ENCODE measurements at places on chromosomes 7 and 10.
A peak's percentile ranks its signal among the peaks of the same experiment; 100 is the strongest.

GRCh38 chr10:100183481-100183880, 2.3 kb downstream of the ERLIN1 start:
- no peaks in the 10 kb centered on the region for H3K36me3 ChIP-seq
- H3K4me3 ChIP-seq, result no peak overlapping the region
- H3K4me1 ChIP-seq, result peaks cover 21% of the 10 kb centered on the region
- DNase-seq, result peak; percentile 42
- no peaks in the 10 kb centered on the region for H3K27me3 ChIP-seq

DNA sequence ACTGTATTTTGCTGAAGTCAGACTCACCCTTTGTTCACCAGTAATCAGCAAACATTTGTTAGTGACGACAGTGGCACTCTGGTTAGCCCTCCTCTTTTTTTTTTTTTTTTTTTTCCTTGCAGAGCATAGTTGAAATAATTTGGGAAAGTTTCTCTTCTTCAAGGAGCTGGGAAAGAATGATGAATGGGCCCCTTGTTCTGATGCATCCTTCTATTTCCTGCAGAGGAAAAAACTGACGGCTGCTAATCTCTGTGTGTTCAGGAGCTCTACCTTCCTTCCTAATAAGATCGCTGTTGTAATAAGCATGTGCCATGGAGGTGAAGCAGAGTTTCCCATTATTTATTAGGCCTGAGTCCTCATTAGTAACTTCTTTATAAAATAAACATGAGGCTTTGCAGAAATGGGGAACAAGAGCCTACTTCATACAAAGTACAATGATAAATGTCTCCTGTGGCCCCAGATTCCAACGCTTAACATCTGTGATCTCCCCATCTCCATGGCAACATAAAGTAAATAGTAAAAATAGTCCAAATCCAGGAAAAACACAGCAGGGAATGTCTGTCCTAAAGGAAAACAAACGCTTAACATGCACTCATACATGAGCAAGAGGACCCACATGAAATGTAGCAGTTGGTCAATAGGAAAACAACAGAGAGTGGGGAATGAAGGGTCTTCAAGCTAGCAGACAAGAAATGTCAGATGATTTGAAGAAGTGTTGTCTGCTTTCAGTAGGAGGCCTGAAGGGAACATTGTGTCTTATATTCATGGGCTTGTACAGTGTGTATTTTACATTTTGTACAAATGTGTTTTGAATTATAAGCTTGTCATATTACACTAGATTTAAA, 59.1 kb upstream of the CALD1 start:
- H3K4me3 ChIP-seq, result no peak overlapping the region
- H3K27ac ChIP-seq, result peak overlapping the region; percentile 61
- no peak for DNase-seq
- no peaks in the 10 kb centered on the region for H3K36me3 ChIP-seq

DNA sequence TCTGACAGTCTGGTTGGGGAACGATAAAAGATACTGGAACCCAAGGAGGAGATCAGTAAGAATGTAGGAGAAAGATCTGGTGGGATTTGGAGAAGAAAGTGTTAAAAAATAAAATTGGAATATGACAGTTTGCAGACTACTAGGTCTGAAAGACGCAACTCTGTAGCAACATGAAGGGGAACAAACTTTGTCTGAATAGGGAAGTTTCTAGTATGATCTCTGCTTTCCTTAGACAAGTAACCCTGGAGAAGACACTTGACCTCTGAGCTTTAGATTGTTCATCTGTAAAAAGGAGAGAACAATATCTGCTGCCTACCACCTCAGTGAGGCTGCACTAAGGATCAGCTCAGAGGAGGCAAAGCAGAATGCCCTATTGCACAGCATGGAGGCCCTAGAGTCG, 3.0 kb upstream of the PRSS1 start:
- H3K4me3 ChIP-seq, result no peak overlapping the region
- peaks cover 9% of the 10 kb centered on the region for H3K4me1 ChIP-seq
- no peaks in the 10 kb centered on the region for H3K27me3 ChIP-seq
- no peaks in the 10 kb centered on the region for H3K36me3 ChIP-seq
- no peak for DNase-seq
- H3K27ac ChIP-seq, result no peak overlapping the region

DNA sequence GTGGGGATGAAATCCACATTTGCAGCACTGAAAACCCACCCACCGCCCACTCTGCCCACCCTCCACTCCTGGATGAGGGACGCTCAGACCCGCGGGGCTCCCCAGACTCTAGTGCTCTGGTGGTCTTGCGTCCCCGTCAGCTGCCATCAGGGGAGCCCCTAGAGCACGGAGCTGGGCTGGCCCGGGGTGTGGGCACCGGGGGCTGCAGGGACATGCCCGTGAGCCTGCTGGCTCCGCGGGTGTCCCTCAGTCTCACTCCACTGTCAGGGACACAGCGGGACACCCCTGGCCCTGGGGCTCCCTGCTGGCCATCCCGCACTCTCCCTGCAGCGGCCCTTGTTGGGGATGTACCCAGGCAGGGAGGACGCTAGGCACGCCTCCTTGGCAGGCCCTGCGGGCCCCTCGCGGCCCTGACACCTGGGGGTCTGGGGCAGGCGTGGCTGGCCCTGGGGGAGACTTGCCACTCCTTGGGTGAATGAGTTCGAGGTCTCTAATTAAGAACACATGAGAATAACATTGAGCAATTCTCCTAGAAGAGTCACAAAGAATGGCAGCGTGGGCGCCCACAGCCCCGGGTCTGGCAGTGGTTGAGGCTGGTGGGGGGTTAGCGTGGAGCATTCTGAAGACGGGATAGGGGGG, 64.2 kb downstream of the CFAP46 start:
- no peak for DNase-seq
- no peak overlapping the region for H3K4me3 ChIP-seq
- H3K36me3 ChIP-seq, result no peaks in the 10 kb centered on the region
- H3K27ac ChIP-seq, result no peak overlapping the region
- H3K4me1 ChIP-seq, result no peaks in the 10 kb centered on the region

DNA sequence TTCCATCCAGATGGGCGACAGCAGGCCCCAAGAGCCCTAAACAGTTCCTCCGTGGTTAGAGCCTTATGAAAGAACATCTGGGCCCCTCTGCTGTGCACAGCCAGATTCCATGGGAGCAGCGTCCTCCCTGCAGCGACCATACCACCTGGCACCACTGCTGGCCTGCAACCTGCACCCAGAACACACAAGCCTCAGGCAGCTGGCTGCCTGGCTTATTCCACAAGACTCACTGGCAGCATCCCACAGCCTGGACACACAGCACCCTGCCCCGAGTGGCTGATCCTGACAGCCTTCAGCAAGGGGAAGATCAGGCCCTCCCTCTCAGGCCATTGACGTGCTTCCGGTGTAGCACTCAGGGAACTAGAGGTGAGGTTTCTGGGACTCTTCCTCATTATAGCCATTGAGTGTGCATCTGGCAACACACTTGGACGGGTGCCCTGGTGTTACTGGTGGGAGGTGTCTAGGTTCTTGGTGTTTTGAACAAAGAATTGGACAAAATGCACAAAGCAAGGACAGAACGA, 33.7 kb upstream of the ERCC6 start:
- H3K27ac ChIP-seq, result no peak overlapping the region
- no peaks in the 10 kb centered on the region for H3K36me3 ChIP-seq
- no peak for DNase-seq

GRCh38 chr7:51472873-51473272, 156.3 kb upstream of the COBL start:
- no peaks in the 10 kb centered on the region for H3K36me3 ChIP-seq
- DNase-seq, result no peak
- peaks cover 9% of the 10 kb centered on the region for H3K27me3 ChIP-seq
- no peak overlapping the region for H3K27ac ChIP-seq

GRCh38 chr10:114905450-114905849, 32.5 kb upstream of the TRUB1 start:
- H3K36me3 ChIP-seq, result no peaks in the 10 kb centered on the region
- H3K27ac ChIP-seq, result no peak overlapping the region
- no peaks in the 10 kb centered on the region for H3K27me3 ChIP-seq
- no peaks in the 10 kb centered on the region for H3K4me1 ChIP-seq
- no peak for DNase-seq

GRCh38 chr7:96080027-96080426, 241.9 kb downstream of the SLC25A13 start:
- H3K27ac ChIP-seq, result no peak overlapping the region
- no peaks in the 10 kb centered on the region for H3K4me1 ChIP-seq
- no peak overlapping the region for H3K4me3 ChIP-seq
- no peak for DNase-seq

DNA sequence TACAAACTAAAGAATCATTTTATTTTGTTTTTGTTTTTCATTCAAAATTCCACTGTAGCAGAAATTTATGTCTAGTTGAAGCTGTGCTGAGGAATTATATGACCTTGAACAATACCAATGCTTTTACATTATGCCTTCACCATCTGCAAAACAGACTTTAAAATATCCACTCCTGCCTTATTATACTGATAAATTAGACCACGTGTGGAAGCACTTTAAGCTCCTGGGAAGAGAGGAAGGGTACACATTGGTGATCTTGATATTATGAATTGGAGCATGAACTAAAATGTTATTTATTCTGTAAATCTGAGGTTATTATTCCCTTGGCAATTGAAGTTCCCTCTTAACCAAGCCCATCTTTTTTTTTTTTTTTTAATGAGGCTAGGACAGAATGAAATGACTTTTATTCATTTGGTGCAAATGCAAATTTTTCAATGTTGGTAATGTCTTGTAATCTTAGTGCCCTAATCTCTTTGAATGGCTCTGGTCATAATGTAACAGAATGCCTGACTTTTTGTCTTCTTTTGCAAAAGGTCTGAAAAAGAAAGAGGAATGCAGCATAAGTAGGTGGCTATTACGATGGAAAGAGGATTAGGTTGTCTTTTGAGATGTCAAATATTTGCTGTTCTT, 139.9 kb upstream of the COBL start:
- H3K27ac ChIP-seq, result no peak overlapping the region
- H3K4me3 ChIP-seq, result no peak overlapping the region
- H3K27me3 ChIP-seq, result no peaks in the 10 kb centered on the region
- peaks cover 9% of the 10 kb centered on the region for H3K4me1 ChIP-seq
- no peaks in the 10 kb centered on the region for H3K36me3 ChIP-seq
- DNase-seq, result no peak

DNA sequence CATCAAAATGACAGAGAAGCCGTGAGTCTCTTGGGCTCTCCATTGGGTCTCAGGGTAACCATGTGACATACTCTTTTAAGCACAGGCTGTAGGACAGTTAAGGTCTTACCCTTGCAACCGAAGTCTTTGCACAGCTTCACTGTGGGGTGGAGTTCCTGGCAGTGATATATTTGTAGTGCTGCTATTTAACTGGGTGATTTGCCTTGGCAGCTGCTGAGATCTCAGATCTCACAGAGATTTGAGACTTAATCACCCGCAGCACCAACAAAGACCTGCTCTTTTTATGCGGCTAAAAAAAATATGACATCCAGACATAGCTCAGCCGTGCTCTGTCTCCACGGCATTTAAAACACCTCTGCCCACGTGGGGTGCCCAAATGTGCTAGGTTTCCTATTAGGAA, 63.4 kb upstream of the NPTX2 start:
- no peak overlapping the region for H3K4me3 ChIP-seq
- peaks cover 14% of the 10 kb centered on the region for H3K4me1 ChIP-seq
- H3K27me3 ChIP-seq, result no peaks in the 10 kb centered on the region
- H3K36me3 ChIP-seq, result no peaks in the 10 kb centered on the region
- no peak overlapping the region for H3K27ac ChIP-seq

DNA sequence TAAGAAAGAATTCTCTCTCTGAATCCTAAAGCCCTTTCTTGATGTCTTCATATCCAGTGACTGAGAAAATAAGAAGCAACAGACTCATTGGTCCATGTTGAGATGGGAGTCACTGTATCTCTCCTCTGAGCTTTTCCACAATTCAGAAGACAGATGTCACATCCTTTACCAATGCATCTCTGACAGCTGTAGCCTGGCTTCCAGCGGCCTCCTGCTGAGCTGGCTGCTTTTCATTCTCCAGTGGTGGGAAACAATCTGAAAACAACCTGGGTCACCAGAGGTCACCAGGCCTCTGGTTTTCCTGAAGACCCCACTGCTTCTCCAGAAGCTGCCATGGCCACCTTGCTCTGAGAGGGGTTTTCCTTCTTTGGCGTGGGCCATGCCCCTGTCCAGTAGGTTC, 18.3 kb upstream of the RPA3 start:
- H3K27ac ChIP-seq, result no peak overlapping the region
- no peaks in the 10 kb centered on the region for H3K27me3 ChIP-seq
- H3K4me1 ChIP-seq, result peaks cover 6% of the 10 kb centered on the region
- H3K36me3 ChIP-seq, result no peaks in the 10 kb centered on the region
- DNase-seq, result no peak

DNA sequence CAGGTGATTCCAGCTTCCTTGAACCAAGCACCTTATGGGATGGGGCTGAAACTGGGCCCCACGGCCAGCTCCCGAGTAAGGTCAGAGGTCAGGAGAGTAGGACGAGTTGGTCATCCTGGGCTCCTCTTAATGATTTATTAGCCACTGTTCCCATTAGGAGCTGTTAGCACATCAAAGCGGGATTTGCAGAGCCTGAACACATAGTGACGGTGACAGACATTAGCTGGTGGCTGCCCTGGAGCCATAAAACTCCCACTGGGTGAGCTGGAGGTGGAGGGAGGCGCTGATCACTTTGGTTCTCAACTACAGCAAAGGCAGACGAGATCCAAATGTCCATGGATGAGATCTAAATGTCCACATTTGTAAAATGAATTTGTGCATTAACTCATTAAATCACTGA, 48.1 kb downstream of the COL13A1 start:
- H3K27ac ChIP-seq, result no peak overlapping the region
- H3K4me1 ChIP-seq, result peaks cover 39% of the 10 kb centered on the region
- H3K27me3 ChIP-seq, result no peaks in the 10 kb centered on the region

- peaks cover 19% of the 10 kb centered on the region for H3K4me1 ChIP-seq
- H3K36me3 ChIP-seq, result no peaks in the 10 kb centered on the region
- H3K4me3 ChIP-seq, result peak overlapping the region; percentile 83
- H3K27ac ChIP-seq, result peak overlapping the region; percentile 78
These were observed 798 bp downstream of the PPIF start for GRCh38 chr10:79347894-79348639.

- no peak overlapping the region for H3K4me3 ChIP-seq
- no peaks in the 10 kb centered on the region for H3K4me1 ChIP-seq
- no peak overlapping the region for H3K27ac ChIP-seq
- no peak for DNase-seq
These were observed 161.4 kb downstream of the TFEC start for GRCh38 chr7:115869190-115869589.

DNA sequence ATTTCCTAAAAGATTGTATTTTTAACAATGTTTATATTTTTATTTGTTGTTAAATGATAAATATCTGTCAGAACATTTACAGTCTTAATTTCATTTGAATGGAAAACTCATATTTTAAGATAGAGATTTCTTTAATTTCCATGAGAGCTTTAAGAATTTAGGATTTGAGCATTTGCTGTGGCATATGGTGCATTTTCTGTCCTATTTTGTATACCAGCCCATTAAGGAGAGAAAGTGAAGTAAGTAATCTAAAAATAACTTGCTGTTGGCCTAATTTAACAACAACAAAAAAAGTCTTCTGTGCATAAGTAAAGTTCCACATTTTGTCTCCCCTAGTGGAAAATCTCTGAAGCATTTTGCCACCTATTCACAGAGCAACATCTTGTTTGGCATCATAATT, 190.9 kb upstream of the PPP1R3A start:
- no peak for DNase-seq

- H3K36me3 ChIP-seq, result no peaks in the 10 kb centered on the region
- no peak overlapping the region for H3K4me3 ChIP-seq
- no peaks in the 10 kb centered on the region for H3K27me3 ChIP-seq
- peak overlapping the region; percentile 62 for H3K27ac ChIP-seq
- peaks cover 30% of the 10 kb centered on the region for H3K4me1 ChIP-seq
- no peak for DNase-seq
These were observed 29.0 kb downstream of the DIP2C start for GRCh38 chr10:660413-660969.
